ENCODE measurements at places on chromosomes 1 and 21. TPM values are rescaled to one million over a fixed set of nuclear protein-coding genes. Genes with fewer than 3 reads are reported as not detected.
A peak's percentile ranks its signal among the peaks of the same experiment; 100 is the strongest.

Gene FAM72A
- 9.1 TPM for total RNA-seq

- DNase-seq: no peak
Measured at GRCh38 chr1:182279302-182279701, 112.3 kb downstream of the GLUL start.

Gene SLC25A24
- 51.8 TPM for total RNA-seq

- no peak for DNase-seq
Measured at GRCh38 chr1:186502087-186502486, 41.2 kb upstream of the PDC start.

Gene HRNR
- total RNA-seq: not detected

Gene TTF2
- 44.0 TPM for total RNA-seq

- DNase-seq: no peak
Measured at GRCh38 chr1:223759273-223759672, 46.9 kb downstream of the CAPN2 start.

GRCh38 chr1:160112357-160112756 lies 3.2 kb upstream of the ATP1A2 start:
- no peak for DNase-seq

DNA sequence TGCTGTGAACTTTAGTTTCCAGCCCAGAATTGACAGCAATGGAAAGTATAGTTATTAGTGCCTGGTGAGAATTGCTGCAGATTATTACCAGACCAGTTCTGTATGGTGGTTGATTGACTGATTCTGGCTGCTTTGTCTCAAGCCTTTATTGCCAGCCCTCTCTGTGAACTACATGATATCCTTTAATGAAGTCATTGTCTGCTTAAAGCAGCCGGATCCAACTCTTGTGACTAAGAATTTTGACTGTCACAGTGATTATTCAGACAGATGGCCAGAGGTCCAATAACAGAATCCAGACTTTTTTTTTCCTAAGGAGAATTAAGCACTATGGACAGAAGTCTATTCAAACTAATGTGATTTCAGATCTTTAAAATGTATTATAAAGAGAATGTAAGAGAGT lies 1548.6 kb upstream of the B3GALT2 start:
- no peak for DNase-seq

DNA sequence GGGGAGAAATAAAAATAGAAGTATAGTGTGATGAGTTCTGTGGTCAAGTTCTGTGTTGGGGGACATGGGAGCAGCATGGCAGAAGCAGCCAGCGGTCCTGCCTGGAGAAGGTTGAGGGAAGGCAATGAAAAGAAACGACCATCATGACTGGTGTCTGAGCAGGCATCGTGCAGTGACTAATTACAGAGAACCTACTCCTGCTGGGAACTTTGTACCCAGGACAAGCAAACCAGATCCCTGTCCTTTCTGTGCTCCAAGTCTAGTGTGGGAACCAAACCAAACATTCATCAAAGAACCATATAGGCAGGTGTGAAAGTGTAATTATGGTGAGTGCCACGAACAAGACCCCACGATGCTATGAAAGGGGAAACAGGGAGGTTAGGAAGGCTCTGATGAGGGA lies 25.8 kb downstream of the KIAA0040 start:
- no peak for DNase-seq

GRCh38 chr1:192830595-192831246 lies 21.9 kb downstream of the RGS2 start:
- DNase-seq: peak; percentile 26

- peak; percentile 77 for DNase-seq
Measured at GRCh38 chr1:181094416-181095212, 6.1 kb downstream of the IER5 start.

DNA sequence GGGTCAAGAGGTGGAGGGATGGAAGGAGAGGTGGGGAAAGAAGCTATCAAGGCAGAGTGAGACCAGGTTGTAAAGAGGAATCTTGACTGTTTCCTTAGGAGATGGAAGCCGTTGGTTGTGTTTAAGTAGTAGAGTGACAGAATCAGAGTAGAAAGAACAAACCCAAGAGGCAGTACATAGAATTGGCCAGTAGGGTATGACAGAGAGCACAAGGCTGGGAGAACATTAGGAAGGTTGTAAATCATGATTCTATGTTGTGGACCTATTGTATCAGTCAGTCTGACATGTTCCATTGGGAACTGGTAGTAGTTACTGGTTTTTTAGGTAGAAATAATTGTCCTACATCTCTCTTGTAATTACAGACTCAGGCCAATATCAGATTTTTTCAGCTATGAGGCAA lies 486.9 kb upstream of the USP24 start:
- DNase-seq: peak; percentile 48

Gene S100A3
- total RNA-seq: 5.2 TPM

DNA sequence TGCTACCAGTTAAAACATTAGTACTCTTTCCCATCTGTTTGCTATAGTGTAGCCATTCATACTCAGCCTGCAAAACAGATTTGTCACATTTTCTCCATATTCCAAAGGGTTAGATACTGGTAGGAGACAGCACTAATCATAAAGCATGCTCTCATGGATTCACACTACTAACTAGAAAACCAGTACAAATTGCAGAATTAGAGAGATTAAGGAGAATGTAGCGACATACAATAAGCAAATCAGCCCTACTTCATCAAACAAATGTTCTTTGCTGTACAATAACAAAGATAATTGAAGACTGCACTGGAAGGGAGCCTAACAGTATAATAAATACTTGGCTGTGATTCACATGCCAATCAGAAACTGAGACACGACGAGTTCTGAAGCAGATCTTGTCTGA lies 368.0 kb upstream of the PRMT6 start:
- DNase-seq: no peak

- DNase-seq: no peak
Measured at GRCh38 chr1:13869172-13869797, 169.3 kb downstream of the PRDM2 start.

Gene GPR89B
- total RNA-seq: 25.7 TPM

Gene DUSP10
- total RNA-seq: 51.8 TPM

Gene SLC9C2
- not detected for total RNA-seq

DNA sequence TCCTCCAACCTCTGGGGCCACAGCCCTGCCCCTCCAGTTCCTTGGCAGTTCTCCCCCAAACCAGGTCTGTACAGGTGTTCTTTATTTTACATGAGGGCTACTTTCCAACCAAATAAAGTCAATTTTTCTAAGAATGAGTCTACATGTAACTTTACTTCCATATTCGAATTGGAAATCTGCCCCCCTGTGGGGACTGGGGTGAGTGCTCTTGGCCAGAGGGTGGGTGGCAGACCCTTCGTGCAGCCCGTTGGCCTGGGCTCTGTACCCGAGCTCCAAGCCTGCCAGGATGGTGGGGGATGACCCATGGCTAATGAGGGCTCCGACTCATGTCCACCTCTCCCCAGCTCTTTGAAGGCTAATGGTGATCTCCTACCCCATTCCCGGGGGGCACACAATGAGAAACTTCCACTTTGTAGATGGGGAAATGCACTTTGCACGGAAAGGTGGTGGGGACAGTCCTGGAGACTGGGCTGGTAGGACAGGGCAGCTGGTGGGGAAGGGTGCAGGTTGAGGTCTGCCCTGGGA lies 589 bp upstream of the CATSPER4 start:
- DNase-seq: no peak

- DNase-seq: no peak
Measured at GRCh38 chr1:225941187-225941941, at the start of gene LEFTY2. Gene LEFTY2, minus strand, starts transcription at chr1:225941220. Its CDS starts 80 bp downstream, at chr1:225941140.

GRCh38 chr1:206606867-206607266 lies 5.4 kb downstream of the EIF2D start:
- peak; percentile 45 for DNase-seq
